ENCODE measurements at places on chromosomes 1 and 21.
A peak's percentile ranks its signal among the peaks of the same experiment; 100 is the strongest.

DNA sequence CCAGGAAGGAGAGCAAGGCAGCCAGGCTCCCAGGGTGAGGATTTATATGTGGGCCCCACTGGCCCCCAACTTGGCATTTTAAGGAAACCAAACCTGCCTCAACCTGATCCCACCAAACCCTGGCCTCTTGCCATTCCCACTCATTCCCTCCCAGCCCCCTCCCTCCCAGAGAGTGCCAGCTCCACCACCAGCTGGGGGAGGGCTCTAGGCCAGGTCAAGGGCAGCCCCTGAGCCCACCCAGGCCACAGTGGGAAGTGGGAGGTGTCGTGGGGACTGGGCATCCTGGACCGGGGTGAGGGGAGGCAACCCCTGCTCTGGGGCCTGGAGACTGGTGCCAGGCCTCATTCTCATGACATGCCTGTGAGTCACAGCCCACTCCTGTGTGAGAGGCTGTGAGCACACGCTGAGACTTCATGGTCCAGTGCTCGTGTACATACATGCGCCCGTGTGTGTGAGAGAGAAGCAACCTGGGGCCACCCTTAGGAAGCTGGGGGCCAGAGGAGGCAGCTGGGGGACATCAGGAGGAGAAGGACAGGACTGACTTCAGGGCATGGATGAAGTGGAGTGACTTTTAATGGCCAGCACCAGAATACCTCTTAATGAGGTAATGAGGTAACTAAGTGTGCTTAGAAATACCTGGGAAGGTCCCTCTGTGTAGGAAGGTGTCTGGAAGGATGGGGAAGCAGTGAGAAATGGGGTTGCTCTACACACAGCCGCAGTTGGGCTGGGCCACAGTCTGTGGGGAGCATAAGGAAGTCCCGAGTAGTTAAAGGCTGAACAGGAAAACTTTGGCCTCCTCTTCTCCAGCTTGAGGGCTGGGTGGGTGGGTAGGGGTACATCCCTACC lies at the start of gene S100A2:
S100A2 (minus strand) TSS at position 316 of the 846 bp plus-strand sequence. CDS start 1,967 bp downstream, outside the sequence.
- no peak for DNase-seq

DNA sequence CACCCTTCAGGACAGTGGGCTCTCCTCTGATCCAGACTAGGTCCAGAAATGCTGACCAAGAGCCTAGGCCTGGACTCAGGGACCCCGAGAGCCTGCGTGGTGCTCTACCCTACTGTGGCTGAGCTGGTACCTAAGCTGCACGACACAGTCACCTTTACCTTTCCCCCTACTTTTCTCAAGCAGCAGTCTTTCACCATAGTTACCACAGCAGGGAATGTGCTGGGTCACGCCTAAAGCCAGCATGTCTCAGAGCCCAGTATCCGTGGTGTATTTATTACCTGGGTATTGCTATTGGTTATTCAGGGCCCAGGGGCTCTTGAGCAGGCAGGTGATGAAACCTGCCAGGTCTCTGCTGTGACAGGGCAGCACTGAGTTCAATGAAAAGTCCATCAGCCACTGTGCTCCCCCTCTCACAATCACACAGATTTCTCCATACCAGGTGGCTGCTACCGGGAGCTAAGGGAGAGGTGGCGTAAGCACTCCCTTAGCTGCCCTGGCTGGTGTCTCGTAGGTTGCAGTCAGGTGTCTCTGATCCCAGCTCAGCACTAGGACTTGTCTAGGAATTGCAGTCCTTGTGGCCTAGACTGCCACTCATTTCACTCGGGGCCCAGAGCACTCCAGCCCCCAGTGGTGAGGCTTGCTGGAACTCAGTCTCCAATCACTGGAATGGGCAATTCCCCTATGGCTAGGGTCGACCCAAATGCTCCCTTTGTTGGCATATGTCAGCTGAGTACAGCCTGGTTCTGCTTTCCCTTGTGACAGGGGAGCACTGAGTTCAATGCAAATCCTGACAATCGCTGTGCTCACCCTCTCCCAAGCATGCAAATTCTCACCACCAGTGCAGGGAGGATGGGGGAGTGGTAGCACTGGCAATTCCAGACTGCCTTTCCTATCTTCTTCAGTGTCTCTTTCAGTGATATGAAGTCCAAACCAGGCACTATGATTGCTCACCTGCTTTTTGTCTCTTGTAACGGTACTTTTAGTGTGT lies 128.7 kb downstream of the PHTF1 start:
- no peak for DNase-seq

DNA sequence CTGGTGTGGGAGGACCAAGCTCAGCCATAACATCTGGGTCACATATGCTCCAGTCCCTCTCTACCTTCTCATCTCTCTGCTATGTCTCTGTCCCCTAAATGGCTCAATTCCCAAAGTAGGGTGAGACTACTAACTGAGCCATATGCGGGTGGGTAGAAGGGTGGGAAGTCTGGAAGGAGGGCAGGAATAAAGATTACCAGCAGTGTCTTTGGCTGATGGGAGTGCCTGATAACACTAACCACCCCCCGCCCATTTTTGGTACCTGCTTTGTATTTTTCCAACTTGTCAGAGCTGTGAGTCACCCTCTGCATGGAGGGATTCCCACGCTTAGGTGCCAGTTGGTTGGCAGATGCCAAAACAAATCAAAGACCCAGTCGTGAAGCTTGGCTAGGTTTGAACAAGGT lies 14.9 kb upstream of the SSBP3 start:
- DNase-seq: no peak

DNA sequence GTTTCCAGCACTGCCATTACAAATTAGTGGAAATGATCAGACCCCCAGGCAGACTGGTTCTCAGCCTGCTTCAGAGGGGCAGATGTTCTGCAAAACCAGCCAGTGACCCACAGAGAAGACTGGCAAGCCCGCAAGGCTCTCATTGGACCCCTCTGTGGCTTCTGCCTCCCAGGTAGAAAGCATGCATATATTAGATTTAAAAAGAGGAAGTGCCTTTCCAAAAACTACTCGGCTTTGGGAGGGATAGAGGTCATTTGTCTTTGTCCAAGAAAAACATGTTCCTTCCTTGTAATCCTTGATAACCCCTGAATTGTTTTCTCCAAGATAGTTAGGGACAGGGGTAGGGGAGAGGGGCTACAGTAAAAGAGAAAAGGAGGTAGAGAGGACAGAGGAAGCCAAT lies 11.8 kb downstream of the HIVEP3 start:
- no peak for DNase-seq

DNA sequence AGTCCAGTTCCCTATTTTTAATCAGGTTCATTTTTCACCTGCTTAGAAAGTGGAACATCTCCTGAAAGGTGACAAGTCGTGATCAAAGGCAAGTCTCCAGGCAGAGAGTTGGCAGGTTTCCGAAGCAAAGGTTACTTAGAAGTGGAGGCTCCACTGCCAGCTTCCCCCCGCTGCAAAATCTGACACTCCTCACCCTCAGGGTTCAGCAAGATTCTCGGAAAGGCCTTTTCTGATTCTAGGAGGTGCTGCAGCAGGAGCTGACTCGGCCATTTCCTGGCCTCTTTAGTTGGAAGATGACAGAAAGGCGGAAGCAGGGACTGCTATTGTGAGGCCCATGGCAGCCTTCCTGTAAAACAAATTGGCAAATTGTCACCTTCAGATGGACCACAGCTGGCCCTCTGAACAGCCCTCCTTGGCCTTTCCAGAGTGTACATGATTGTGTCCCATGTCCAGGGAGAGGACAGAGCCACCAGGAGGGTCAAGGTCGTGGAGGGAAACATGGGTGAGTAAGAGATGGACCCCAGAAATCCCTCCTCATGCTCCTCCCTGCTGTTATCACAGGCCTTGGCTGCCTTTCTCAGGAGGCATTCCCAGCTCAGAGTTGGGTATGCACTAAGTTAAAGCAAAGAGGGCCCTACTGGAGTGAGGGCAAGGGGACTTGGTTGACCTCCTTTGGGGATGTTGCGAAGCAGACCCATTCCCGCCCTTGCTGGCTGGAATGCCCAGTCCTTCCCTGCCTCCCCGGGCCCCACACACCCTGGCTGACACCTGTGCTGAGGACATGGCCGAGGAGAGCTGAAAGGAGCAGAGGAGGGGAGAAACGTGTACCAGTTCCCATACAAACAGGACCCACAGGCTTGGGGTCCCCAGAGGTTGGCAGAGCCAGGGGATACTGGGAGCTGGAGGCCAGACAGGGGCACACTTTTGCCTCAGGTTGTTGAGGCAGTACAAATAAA lies 115.5 kb upstream of the IRF2BP2 start:
- peak; percentile 85 for DNase-seq

- DNase-seq: no peak
These were observed 120.8 kb upstream of the DSCAM start for GRCh38 chr21:40967771-40968170.

- DNase-seq: no peak
These were observed 14.5 kb downstream of the GNB1 start for GRCh38 chr1:1876335-1876930.

DNA sequence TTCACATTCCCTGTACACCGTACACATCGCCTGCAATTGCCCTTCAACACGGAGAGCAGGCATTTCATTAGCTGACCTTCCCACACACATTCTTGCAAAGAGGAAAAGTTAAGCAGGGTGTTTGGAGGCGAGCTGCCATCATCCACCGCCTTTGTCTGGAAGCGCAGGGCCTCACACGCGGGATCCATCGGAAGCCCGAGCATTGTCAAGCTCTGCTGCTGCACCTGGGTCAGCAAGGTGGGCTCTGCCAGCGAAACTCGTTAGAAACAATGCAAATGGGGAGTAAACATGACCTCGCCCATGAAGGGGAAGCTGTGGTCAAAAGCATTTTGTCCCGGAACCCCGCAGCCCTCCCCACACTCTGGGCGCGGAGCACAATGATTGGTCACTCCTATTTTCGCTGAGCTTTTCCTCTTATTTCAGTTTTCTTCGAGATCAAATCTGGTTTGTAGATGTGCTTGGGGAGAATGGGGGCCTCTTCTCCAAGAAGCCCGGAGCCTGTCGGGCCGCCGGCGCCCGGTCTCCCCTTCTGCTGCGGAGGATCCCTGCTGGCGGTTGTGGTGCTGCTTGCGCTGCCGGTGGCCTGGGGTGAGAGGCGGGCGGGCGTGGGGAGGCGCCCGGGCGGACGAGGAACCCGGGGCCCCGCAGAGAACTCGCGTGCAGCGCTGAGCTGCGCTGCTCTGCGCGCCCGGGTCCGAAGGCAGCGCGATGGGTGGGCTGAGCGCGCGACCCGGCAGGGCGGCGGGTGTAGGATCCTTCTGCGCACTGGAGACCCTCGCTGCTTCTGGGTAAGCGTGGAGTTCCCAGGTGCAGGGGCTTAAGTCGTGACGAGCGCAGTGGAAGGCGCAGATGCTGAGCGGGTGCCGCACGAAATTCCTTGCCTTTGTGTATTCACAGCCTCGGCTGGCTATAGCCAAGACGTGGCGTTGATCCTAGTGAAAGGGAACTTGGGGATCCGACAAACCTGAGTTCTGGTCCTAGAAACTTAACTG lies at the start of gene CR1:
CR1 (plus strand) TSS at position 357 of the 992 bp plus-strand sequence; CDS start at position 468, 111 bp downstream.
- DNase-seq: peak; percentile 3

DNA sequence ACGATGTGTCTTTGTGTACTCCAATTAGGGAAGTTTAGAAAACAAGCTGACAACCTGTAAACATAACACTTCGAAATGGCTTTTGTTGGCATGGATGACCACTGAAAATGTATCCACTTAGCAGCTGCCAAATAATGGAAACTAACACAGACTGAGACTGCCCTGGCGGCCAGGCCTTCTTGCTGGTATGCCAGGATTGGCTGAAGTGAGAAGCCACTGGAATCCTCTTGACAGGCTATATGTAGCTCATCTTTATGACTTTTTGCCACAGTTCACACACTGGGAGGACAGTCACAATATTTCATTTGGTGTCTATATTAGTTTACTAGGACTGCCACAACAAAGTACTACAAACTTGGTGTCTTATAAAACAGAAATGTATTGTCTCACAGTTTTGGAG lies 12.9 kb upstream of the CTBS start:
- DNase-seq: no peak

DNA sequence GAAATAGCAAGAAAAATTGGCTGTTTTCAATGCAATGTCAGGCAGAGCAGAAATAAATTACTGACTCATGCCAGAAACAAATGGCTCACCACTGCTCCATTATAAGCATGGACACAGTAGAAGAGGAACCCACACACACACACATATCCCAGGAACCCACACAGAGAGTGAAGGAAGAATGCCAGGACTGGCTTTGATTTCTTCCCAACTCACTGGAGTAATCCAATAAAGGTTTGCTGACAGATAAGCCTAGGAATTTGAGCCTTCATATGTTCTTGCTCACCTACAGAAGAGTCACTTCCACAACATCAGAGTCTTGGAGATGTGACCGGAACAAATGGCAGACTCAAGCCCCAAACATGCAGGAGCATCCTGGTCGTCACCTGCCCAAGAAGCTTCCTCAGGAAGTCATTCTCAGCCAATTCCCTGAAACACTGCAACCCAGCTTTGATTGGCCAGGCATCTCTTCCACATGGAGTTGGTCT lies 2.2 kb downstream of the SH3BP5L start:
- no peak for DNase-seq

DNA sequence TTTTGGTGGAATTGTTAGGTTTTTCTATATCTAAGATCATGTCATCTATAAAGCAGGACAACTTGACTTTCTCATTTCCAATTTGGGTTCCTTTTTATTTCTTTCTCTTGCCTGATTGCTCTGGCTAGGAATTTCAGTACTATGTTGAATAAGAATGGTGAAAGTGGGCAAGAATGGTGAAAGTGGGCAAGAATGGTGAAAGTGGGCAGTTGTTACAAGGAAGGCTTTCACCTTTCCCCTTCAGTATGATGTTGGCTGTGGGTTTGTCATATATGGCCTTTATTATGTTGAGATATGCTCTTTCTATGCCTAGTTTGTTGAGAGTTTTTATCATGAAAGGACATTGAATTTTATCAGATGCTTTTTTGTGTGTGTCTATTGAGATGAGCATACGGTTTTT lies 64.5 kb downstream of the XPR1 start:
- DNase-seq: no peak

GRCh38 chr1:34053660-34054059 lies 111.4 kb downstream of the CSMD2 start:
- no peak for DNase-seq

DNA sequence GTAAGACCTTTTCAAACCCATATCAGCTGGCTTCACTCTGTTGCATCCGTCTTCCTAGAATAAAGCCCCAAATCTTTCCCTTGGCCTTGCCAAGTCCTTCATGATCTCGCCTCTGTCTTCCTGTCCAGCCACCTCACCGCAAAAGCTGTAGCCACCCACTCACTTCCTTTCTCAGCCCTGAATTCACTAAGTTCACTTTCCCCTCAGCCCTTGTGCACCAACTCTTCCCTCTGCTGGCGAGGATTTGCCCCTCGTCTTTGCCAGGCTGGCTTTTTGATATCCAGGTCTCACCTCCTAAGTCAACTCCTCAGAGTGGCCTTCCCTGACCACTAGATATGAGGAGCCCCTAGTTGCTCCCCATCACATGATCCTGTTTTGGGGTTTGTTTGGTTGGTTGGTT lies 3.9 kb upstream of the COL16A1 start:
- DNase-seq: no peak

- no peak for DNase-seq
These were observed 25.0 kb downstream of the KIAA1614 start for GRCh38 chr1:180937624-180938225.

- DNase-seq: no peak
These were observed 160.1 kb upstream of the COL6A1 start for GRCh38 chr21:45821315-45821962.
